Inflammatory macrophage treated with lipopolysaccharide for 1 hour (primary cell): ENCODE measurements at places on chromosomes 6 and 20.

DNA sequence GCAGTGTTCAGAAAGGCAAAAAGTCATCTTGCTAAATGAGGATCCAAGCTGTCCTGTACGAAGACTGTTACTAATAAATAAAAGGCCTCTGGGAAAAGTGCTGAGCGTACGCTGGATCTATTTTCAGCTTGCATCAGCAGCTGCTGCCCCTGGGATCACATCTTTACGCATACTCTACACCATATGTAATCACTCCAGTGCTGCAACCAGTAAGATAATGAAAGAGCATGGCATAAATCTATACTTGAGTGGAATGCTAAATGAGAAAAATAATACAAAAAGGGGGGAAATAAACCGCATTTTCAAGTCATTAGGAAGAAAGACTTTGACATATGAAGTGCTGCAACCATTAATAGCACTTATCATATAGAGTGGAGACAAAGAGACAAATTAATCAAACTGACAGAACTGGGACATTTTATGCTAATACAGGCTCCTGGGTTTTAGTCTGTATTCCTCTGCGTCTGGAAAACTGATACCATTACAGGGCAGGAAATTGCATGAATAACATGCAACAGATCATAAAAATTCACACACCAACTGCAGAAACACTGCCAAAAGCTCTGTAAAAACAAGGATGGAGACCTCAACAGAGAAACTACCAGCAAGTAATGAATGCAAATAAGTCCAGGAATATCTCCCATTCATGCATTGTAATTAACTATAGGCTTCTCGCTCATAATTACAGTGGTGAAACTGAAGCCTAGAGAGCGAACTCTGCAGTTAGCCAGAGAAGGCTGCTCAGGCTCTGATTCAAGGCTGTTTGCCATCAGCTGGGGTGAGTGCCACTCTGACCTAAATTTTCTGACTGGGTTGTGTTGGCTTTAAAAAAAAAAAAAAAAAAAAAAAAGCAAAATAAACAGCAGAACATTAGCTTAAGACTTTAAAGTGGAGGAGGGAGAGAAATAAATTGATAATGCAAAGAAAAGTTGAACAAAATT lies 83.8 kb downstream of the GJA10 start:
- no peak for DNase-seq

- no peak for DNase-seq
Observed at GRCh38 chr20:38649275-38649891, 47.8 kb downstream of the ARHGAP40 start.

- DNase-seq, result no peak
Observed at GRCh38 chr6:4896401-4896800, 107.4 kb downstream of the RPP40 start.

DNA sequence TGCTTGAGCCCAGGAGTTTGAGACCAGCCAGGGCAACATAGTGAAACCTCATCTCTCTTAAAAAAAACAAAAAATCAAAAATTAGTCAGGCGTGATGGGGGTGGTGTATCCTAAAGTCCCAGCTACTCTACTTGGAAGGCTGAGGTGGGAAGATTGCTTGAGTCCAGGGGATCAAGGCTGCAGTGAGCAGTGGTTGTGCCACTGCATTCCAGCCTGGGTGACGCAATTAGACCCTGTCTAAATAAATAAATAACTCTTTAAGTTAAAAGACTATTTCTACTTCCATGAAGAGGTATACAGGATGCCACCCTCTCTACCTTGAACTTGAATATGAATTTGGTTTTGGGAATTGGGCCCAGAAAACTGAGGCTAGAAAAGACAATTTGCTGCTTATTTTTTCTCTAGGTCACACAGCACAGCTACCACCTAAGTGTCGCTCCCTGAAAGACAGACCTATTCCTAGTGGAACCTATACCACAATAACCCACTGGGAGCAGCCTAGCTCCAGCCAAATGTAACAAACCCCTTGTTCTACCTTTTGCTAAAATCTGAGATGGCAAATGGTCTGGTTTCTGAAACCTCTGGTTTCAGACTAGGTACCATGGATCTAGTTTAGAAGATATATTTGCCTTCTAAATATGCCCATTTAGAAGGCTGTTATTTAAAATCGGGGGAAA lies 35.2 kb downstream of the HMGCLL1 start:
- no peak for DNase-seq

GRCh38 chr6:18725449-18725848 lies 338.3 kb downstream of the RNF144B start:
- no peak for DNase-seq

DNA sequence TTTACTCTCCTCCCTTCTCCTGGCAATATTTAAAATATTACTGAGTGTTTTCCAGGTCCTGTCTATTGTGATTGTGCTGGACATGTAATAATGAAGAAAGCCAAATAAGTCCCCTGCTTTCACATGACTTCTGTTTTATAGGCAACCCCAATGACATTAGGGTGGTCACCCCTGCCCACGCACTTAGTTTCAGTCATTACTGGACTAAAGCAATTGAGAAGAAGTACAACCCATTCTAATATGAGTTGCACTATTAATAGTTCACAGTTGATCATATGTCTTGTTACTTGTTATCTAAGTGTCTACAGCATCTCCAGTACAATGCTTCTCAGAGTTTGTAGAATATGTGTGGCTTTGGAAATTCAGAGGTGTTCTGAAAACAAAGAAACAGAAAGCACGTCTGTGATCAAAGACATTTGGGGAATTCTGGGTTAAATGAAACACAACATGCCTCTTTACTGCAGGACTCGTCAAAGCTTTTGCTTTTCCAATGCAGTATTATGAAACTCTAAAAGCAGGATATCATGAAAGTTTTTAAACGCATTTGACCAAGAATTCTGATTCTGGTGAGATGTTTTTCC lies 789.5 kb downstream of the DHX35 start:
- no peak for DNase-seq

GRCh38 chr6:143746202-143747119 lies 68.7 kb downstream of the PHACTR2 start:
- no peak for DNase-seq

- DNase-seq, result no peak
Observed at GRCh38 chr6:123925842-123926399, 122.3 kb downstream of the NKAIN2 start.
